ENCODE measurements at places on chromosomes 5 and 9.

DNA sequence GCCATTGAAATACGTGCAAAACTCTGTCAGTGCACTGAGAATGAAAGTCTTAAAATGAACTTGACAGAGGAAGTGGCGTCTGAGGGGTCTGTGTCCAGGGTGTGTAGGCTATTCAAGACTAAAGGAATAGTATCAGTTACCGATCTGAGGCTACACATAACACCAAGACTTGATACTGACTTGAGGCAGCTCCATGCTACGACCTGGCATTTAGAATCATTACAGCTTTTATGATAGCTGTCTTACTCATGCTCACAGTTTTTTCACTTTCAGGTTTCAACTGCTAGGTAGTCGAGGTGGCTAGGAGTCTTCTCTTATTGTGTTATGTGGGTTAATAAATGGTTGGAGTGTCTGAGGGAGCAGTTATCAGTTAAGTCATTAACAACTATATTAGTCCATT lies 92.8 kb upstream of the SLCO6A1 start:
- DNase-seq = no peak

DNA sequence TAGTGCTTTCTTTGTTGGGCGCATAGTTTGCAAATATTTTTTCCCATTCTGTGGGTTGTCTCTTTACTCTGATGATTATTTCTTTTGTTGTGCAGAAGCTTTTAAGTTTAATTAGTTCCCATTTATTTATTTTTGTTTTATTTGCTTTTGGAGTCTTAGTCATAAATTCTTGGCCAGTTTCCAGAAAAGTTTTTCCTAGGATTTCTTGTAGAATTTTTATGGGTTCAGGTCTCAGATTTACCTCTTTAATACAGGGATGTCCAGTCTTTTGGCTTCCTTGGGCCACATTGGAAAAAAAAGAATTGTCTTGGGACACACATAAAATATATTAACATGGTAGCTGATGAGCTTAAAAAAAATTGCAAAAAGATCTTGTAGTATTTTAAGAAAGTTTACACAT lies 122.0 kb downstream of the WDR70 start:
- no peak for DNase-seq

DNA sequence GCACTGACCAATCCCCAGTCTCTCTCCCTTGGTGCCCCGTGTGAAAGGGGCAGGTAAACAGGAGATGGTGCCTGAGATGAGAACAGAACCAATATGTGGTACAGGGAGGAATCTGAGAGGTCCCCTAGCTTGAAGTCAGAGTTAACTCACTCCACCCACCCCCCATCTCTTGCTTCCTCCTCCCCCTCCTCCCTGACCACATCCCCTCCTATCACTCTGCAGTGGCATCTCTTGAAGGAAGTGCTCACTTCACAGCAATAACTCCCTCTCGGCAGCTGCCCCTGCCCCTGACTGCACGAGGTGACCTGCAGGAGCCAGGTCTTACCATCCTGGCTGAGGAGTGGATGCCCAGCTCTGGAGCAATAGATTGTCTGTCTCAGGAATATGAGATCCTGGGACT lies 224.0 kb downstream of the GAS1 start:
- no peak for DNase-seq

DNA sequence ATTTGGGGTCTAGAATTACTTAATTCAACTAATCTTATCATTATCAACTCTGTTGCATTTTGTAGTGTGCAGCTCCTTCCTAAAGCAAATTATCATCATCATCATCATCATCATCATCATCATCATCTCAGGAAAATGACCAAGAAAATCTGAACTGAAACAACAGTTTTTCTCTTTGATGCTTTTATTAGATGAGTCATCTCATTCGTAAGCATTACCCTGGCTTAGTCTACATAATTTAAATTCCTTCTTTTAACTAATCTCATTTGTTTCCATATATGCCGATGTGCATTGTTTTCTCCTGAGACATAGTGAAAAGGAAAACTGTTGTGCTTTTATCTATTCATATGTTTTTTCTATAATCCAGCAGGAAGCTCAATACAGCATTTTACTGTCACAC lies 173.0 kb upstream of the PDE4D start:
- DNase-seq = no peak

GRCh38 chr5:58904737-58905136 lies 321.9 kb downstream of the RAB3C start:
- DNase-seq = no peak

- no peak for DNase-seq
Observed at GRCh38 chr5:31711935-31712592, 73.1 kb downstream of the PDZD2 start.

All from DMS79 treated with DMSO at 0.1 percent for 48 hours (cell line).